Kidney glomerular epithelial cell (primary cell): ENCODE measurements at places on chromosomes 3 and 15.

DNA sequence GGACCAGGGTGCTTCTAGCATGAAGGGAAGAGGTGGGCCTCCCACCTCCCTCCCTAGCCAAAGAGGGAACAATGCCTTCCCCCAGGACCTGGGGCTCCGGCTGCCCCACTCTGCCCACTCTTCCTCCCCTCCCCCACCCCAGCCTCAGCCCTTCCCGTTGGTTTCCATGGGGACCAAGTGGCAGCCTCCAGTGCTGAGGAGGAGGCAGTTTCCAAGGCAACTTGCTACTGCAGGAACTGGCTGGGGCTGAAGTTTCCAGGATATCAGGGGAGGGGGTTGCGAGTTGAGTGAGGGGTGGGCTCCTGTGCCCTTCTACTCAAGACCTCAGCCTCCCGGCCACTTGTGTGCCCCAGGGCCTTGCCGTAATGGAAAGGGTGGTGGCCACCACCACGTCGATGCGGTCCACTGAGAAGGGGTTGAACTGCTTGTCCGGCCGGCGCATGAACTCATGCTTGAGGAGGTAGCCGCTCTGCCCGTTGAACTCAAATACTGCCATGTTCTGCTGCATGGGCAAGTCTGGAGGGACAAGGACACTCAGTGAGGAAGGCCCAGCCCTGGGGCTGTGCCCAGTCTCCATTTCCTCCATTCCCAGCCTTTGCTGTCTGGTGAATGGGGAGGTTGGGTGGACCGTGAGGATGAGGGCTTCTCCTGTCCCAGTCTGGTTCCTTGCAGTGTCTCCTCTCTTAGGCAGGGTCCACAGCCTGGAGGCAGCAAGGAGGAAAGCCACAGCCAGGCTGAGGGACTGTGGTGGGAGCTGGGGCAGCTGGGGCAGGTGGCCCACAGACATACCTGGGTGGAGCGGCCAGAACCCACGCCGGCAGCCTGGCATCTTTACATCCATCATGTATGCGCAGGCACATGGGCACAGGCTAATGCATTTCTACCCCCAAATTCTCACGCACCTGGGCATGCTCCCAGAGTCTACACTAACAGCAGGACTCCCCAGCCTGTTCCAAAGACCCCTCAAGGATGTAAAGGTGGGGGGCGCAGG, 11.3 kb upstream of the ANKRD63 start:
- DNase-seq = no peak

DNA sequence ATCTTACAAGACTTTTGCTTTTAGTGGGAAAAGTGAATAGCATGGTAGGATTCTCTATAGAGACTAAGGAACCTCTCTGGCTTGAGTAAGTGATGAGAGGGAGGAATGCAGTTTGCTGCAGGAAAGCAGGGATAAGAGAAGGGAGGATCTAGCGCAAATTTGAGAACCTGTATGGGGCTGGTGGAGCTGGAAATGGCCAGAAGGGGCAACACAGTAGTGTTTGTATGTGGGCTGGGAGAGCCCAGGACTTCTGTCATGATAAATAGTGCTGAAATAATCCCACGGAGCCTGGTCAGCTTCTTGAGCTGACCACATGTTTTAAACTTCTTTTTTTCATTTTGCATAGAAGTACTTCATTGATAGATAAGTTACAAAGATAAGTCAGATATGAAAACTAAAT, 11.2 kb upstream of the SHC4 start:
- DNase-seq = no peak

GRCh38 chr3:86175051-86175536, 815.9 kb downstream of the VGLL3 start:
- DNase-seq = no peak

DNA sequence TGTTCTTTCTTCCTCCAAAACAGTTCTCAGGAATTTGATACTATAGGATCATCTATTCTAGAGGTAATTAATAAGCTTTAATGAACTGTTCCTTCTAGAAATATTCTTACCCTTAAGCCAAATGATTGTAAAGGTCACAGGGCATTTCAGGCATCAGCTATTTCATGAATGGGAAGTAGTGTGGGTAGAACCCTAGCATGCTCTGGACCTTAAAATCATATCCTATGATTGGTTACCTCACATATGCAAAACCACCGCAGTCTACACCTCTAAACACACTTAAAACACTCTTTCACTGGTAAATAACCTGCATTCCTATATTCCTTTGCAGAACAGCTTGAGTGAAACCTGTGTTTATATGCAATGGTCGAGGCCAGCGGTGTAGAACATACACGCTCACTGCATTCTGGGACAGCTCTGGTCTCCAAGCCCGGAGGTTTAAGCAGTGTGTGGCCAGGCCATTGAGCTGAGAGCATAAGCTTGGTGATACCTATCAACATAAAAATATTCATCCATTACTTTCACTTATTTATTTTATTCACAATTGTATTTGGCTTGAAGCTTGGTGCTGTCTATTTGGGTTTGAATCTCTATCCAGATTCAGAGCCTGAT, 87.7 kb upstream of the RASGRP1 start:
- DNase-seq = no peak

DNA sequence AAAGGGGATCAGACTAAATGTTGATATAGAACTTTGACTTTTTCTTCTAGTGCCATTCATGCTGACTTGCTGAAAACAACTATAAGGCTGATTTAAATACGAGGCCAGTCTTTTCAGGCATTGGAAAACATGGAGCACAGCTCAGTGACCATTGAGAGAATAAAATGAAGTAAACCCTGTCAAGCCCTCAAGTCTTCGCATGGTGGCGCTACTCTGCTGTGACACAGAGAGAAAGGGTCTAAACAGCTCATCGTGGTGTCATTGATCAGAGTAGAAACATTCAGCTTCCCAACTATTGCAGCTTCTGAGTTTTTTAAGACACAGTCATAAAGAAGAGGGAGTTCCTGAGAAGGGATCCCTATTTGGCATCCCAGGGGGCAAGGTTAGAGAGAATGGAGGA, 716.2 kb downstream of the DIPK2A start:
- no peak for DNase-seq
